Naive thymus-derived CD8-positive, alpha-beta T cell (primary cell): ENCODE measurements at places on chromosomes 12 and 14.

GRCh38 chr14:88256997-88257950, 65.8 kb downstream of the KCNK10 start:
- no peak for DNase-seq

DNA sequence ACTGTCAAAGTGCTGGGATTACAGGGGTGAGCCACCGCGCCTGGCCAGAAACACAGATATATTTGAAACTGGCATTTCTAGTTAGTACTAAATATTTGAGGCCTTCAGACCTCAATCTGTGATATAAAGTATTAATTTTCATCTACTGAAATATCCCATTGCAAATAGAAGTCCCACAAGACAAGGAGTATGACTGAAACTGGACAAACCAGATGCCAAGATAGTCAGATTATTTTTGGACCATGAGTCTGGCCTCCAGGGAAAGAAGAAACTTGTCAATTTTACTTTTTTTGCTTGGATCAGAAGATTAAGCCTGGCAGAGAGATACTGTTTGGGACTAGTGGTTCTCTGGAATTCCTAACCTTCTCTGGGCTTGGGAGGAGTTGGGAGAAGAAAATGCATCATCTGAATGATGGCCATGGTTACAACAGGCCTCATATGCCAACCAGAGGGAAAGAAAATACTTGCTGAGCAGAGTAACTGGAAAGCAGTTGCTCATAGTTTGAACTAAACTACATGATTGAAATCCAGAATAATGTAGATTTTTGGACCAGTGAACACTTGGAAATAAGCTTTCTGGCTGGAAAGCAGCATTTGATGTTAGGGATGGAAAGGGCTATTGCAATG, 2.9 kb upstream of the SMOC1 start:
- no peak for DNase-seq

- no peak for DNase-seq
These were observed 394.9 kb downstream of the RAD51B start for GRCh38 chr14:68214431-68214830.

- DNase-seq = no peak
These were observed 91.7 kb downstream of the SINHCAF start for GRCh38 chr12:31234053-31234840.

- DNase-seq = no peak
These were observed 638.5 kb downstream of the MED13L start for GRCh38 chr12:115638733-115639647.

GRCh38 chr12:98594050-98594835, 757 bp downstream of the SLC25A3 start:
- DNase-seq = no peak

DNA sequence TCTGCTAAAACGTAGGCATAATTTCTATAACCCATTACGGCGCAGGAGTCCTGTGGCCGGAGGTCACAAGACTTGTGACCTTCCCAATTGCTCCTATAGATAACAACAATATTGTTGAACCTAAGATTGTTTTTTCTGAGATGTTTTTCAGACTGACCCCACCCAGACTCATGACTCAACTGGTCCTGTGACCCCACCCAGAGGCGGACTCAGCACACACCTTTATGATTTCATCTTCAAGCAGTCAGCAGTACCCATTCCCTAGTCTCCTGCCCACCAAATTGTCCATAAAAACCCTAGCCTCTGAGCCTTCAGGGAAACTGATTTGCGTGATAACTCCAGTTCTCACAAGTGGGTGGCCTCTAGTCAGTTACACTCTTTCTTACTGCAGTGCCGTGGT, 5.9 kb upstream of the PPP4R3A start:
- no peak for DNase-seq

- DNase-seq = no peak
These were observed 6.4 kb upstream of the NKX2-8 start for GRCh38 chr14:36588788-36589187.

- DNase-seq = no peak
These were observed 7.7 kb downstream of the KCNH3 start for GRCh38 chr12:49546481-49546880.

DNA sequence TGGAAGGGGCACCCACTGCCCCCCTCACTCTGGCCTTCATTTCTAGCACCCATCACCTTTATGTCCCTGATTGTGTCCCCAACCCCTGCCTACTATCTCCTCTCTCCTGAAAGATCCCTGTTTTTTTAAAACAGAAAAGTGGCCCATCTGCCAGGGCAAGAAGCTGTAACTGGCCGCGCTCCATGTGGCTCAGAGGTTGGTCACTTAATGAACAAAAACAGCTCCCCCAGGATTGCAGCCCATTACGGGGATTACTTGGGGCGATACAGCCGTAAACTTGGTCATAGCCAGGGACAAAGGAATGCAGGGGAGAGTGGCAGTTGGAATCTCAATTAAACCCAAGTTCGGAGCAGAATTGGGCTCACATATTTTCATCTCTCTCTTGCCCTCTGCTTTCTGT, 34.8 kb upstream of the VSX2 start:
- DNase-seq = no peak

GRCh38 chr12:21992823-21993222, 51.6 kb upstream of the ABCC9 start:
- DNase-seq = no peak

GRCh38 chr12:121620333-121620891, 5.9 kb upstream of the ORAI1 start:
- DNase-seq = no peak

DNA sequence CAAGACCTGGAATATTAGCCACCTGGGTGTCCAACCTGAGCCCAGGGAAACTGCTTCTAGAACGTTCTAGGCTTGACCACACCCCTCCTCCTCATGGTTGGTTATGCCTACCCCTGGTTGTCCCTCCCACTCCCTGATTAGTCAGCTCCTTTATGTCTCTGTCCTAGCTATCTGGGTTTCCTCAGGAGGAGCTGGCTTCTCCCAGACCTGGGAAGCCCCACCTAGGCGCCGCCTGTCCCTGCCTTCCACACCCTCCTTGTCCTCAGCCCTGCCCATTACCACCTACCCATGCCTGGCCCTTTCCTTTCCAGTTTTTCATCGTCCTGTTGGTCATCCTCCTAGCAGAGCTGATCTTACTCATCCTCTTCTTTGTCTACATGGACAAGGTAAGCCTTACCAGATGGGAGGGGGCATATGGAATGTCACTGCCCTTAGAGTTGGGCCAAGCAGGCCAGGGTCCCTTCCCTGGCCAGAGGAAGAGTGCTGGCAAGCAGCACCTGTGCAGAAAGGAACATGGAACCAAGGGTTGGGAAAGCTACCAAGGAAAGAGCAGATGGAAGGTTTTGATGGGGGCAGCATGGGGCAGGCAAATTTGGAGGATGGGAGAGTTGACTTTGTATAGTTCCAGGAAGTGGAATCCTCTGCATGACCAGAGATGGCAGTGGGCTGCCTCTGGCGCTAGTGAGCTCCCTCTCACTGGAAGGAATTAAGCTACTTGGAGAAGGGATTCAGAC, 201.7 kb downstream of the TSPAN9 start:
- DNase-seq = no peak

DNA sequence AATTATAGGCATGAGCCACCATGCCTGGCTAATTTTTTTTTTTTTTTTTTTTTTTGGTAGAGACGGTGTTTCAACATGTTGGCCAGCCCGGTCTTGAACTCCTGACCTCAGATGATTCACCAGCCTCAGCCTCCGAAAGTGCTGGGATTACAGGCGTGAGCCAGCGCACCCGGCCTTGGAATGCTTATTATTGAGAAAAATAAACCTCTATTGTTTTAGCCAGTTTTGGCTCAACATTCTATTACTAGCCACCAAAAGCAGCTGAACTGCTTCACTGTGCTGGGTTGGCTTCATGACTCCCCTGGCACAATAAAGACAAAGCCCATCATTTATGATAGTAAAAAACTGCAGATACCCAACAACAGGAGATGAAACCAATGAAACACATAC, 93.5 kb upstream of the CEP83 start:
- no peak for DNase-seq

DNA sequence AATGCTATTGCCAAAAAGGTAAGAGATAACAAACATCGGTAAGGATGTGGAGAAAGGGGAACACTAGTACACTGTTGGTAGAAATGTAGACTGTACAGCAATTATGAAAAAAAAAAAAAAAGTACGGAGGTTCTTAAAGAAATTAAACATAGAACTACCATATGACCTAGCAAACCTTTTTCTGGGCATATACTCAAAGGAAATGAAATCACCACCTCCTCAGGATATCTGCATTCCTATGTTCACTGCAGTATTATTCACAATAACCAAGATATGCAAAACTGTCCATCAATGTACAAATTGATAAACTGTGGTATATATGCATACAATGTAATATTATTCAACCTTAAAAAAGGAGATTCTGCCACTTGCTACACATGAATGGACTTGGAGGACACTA, 60.7 kb downstream of the INSM2 start:
- no peak for DNase-seq

DNA sequence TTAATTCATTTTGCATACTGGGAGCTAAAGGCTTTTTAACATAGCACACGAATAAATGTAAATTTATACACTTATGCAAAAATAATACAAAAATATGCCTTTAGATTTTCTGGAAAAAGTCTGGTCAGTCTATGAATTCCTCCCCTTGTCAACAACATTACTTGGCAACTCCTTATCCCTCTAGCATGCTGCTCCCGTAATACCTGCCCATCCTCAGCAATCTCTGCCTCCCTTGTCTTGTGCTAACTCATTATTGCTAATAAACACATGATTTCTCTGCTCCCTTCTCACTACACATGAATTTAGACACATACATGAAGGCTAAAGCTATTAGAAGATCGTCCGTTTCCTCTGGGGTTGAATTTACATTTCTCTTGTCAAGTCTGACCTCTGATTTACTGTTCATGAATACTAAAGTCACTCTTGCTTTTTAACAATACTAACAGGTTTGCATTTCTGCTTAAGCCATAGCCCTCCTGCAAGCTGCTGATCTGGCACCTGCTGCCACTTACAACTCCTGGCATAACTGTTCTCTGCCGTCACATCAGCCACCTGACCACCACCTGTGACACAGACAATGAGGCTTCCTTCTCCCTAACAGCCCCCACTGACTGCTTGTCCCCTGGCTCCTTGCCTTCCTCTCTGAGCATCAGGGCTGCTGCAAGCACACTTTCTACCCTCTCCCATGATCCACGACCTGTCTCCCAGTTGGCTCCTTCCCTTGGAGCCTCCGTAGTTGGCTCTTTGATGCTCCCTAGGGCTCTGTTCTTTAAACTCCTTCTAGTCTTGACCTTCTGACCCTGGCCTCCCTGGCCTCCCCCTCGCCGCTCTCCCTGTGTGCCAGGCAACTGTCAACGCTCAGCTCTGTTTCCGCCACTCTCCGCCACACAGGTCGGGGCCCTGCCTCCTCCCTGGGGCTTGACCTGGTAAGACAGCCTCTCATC, 177.6 kb downstream of the CALM1 start:
- DNase-seq = no peak

- no peak for DNase-seq
These were observed 157.4 kb upstream of the FOXG1 start for GRCh38 chr14:28608851-28609828.

DNA sequence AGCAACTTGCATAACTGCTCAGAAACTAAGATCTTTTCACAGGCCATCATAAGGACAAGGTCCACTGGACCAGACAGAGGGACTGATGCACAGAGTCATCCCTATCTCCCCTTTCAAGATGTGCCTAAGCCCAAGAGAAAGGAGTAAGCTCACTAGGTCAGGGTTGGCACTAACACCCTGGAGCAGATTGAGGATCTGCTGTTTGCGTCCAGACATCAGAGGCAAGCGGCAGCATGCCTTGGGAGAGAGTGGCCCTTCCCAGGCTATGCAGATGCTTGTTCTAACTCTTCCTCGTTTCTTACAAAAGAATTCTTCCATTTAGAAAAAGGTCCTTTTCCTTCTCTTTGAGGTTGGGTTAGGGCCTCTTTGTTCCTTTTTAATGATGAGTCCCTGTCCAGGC, 187.2 kb downstream of the KCNA5 start:
- DNase-seq = no peak

DNA sequence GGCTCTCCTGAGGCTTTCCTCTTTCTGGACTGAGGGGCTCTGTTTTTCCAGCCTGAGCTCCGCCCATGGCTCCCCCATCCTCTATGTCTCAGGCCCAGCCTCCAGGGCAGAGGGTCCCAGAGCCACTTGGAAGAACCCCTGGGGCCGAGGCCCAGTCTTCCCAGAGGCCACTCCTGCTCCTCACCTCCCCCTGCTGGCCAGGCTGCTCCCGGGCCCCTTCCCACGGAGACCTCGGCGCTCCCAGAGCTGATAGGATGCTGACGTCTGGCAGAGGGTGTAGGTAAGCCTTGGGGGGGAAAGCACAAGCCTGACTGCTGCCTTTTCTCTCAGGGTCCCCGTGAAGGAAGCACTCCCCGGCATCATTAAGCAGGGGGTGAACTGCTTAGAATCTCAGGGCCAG, 51.4 kb downstream of the ERH start:
- DNase-seq = no peak

GRCh38 chr12:112792301-112792700, 753 bp downstream of the RPH3A start:
- DNase-seq = no peak
